ENCODE measurements at places on chromosomes 7 and 10.

- DNase-seq = no peak
- H3K27me3 ChIP-seq = no peaks in the 10 kb centered on the region
- no peak overlapping the region for H3K4me3 ChIP-seq
These were observed 117.2 kb upstream of the ADO start for GRCh38 chr10:62687230-62687748.

GRCh38 chr7:114889646-114890285 is 32.1 kb upstream of the MDFIC start:
- no peaks in the 10 kb centered on the region for H3K4me1 ChIP-seq
- H3K27me3 ChIP-seq = no peaks in the 10 kb centered on the region
- H3K27ac ChIP-seq = no peak overlapping the region
- no peak overlapping the region for H3K4me3 ChIP-seq

- no peak for DNase-seq
- H3K4me3 ChIP-seq = no peak overlapping the region
- H3K36me3 ChIP-seq = peaks cover 67% of the 10 kb centered on the region
- no peaks in the 10 kb centered on the region for H3K27me3 ChIP-seq
- H3K27ac ChIP-seq = no peak overlapping the region
These were observed 102.5 kb downstream of the FGFR2 start for GRCh38 chr10:121495719-121496118.

GRCh38 chr10:76811430-76811829 is 826.2 kb downstream of the KCNMA1 start:
- H3K4me3 ChIP-seq = no peak overlapping the region
- no peaks in the 10 kb centered on the region for H3K36me3 ChIP-seq
- H3K4me1 ChIP-seq = no peaks in the 10 kb centered on the region
- DNase-seq = no peak
- no peaks in the 10 kb centered on the region for H3K27me3 ChIP-seq

GRCh38 chr7:36214608-36215456 is 61.8 kb downstream of the EEPD1 start:
- no peak overlapping the region for H3K27ac ChIP-seq
- H3K4me1 ChIP-seq = peaks cover 13% of the 10 kb centered on the region
- DNase-seq = no peak
- H3K4me3 ChIP-seq = no peak overlapping the region

Data from H1 (cell line).